ENCODE measurements at places on chromosomes 3 and 15.

- no peak for DNase-seq
These were observed 118.0 kb downstream of the SEC22A start for GRCh38 chr3:123319760-123320159.

DNA sequence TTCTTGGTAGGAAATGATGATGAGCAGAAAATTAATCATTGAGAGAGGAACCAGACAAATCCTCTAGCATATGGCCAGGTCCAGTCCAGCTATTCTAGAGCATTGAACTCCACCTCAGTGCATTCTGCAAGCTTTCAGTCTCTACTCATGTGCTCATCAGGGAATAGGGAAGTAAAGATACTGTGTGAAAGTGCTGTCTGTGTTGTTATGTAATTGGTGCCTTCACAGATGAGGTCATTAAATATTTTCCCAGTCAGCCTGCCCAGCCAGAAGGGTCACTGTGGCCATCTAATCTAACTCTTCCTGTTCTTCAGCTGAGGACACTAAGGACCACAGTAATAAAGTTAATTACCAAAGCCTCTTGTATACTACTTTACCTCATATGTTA is 28.2 kb downstream of the C3orf62 start:
- peak; percentile 57 for DNase-seq

DNA sequence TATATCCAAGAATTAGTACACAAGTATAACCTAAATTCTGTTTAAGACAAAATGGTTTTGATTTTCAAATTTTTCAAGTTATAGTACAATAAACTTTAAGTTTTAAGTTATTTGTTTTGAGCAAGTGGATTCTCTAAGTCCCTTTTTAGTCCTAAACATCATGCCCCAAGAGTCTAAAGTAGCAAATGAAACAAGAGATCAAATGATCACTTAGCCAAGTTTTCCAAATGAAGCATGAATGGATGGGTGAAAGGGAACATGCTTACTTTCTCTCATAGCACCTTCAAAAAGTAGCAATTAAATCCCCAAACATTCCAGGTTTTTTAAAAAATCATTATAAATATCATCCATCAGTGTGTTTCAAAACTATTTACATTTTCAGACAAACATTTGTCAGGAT is 19.5 kb downstream of the DLG1 start:
- DNase-seq, result no peak

DNA sequence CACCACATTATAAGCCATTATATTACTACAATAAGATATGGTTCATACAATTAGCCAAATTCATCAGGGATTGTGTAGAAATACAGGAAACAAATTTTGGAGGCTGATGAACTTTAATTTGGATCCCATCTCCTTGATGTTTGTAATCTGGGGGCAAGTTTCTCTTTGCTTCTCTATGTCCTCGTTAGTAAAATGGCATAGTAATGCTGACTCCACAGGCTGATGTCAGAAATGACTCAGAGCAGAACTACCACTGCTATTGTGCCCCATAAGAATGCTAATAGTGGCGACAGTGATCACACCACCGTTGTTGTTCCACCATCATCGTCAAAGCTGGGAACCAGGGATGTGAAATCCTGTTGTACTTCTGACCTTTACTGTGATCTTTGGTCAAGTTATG is 722.3 kb upstream of the LMCD1 start:
- DNase-seq, result peak; percentile 63

- DNase-seq, result no peak
These were observed 139.4 kb upstream of the TP63 start for GRCh38 chr3:189491831-189492230.

DNA sequence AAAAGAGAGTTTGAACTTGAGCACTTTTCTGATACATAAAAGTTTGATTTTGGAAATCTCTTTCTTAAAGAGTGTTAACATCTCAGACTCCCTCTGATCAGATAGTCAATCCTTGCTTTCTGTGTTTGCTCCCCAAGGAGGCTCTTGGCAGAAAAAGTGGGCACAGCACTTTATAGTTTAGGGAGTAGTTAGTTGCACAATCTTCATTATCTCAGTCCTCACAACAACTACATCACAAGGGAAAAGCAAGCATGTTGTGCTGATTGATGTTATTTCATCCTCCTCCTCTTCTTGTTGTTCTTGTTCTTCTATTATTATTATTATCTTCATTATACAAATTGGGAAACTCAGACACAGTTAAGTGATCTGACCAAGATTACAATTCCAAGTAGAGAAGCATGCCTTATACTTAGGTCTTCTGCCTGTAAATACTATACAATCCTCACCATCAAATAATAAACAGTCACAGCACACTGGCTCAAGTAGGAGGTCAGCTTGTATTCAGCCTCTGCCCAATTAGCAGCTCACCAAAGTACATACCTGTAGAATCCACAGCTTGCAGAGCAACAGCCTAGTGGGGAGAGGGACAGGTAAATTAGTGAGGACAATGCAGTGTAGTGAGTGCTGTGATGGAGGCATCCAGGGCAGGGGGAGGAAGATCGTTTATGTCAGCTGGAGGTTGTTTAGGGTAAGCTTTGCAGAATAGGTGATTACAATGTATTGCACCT is 304.1 kb upstream of the MME start:
- no peak for DNase-seq

DNA sequence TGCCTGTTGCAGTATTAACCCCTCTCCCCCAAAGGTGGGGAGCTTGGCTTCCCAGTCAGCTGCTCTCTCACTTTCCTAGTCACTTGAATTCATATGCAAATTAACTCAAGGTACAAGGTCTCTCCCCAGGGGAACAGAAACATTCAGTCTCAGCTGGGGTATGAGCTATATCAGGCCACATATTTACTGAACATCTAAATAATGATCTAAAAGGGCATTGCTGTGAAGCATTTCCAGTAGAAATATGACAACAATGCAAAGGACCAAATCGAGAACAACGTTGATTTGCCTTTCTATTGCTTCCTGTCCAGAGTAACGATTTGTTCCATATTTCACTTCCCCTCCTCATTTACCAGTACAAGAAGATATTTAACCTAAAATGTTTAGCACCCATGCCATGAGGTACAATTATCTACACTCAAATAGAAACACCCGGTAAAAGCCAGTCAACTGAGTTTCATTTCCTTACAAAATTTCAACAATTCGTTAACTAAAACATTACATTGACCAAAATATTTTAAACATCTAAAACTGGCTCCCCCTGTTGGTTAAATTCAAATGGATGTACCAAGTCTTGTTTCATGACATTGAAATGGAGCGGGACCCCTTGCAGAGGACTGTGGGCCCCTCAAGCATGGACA is 36.5 kb upstream of the KLHL6 start:
- peak; percentile 8 for DNase-seq

GRCh38 chr15:59997070-59997701 is 6.9 kb upstream of the FOXB1 start:
- DNase-seq, result no peak

GRCh38 chr3:134471521-134472193 is 14.1 kb downstream of the ANAPC13 start:
- peak; percentile 89 for DNase-seq

- DNase-seq, result no peak
These were observed 70.9 kb downstream of the IGF1R start for GRCh38 chr15:98719137-98719740.

DNA sequence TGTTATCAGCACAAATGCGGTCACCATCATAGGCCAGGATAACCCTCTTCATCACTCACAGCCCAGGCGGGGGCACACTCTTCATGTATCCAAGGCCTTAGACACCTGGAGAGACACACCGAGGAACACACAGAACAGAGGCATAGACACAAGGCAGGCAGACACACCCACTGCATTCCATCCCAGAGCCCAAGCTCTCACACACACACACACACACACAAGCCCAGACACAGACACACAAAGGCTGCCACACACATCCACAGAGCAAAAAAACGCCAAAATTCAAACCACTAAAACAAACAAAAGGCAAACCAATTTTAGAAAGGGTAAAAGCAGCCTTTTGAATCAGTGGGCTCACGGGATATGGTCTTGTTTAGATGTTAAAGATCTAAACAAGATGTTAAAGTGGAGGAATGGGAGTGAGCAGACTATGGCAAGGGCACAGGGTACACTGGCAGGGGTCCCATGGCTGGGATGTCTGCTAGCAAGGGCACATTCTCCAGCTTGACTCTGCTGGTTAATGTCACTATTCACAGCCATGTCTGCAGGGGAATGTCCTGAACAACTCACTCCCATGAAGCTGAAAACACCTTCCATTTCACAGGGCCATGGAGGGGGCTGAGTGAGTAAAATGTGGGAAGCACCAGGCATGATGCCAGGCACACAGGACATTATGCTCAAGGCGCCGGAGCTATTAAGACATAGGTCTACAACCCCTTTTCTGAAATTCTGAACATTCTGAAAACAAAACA is 14.9 kb upstream of the CRABP1 start:
- DNase-seq, result peak; percentile 26

- DNase-seq, result no peak
These were observed 270.7 kb upstream of the THRB start for GRCh38 chr3:24765399-24765798.

- no peak for DNase-seq
These were observed 598.1 kb upstream of the GOLIM4 start for GRCh38 chr3:168693870-168694269.

GRCh38 chr3:130915567-130916292 is 21.8 kb downstream of the ATP2C1 start:
- peak; percentile 26 for DNase-seq

DNA sequence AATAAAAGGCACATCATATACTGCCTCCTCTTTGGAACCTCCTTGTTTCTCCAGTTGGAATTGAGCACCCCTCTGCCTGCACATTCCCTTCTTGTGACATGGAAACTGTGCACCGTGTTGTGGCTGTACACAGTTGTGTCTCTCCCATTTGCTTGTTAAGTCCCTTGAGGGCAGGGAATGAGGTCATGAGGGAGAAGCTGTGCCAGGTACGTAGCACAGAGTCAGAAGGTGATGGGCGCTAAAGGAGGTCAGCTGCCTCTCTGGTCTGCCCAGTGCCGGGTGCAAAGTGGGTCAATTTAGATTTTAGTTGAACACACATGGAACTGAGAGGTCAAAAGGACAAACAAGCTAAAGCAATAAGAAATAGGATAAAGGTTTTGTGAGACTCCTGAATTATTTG is 124.4 kb downstream of the FAM43A start:
- DNase-seq, result no peak

GRCh38 chr3:106795553-106795952 is 581.7 kb upstream of the CCDC54 start:
- no peak for DNase-seq

- DNase-seq, result peak; percentile 10
These were observed 26.3 kb upstream of the MITF start for GRCh38 chr3:69712933-69713332.

GRCh38 chr15:68488966-68489365 is 57.0 kb upstream of the ITGA11 start:
- DNase-seq, result no peak

DNA sequence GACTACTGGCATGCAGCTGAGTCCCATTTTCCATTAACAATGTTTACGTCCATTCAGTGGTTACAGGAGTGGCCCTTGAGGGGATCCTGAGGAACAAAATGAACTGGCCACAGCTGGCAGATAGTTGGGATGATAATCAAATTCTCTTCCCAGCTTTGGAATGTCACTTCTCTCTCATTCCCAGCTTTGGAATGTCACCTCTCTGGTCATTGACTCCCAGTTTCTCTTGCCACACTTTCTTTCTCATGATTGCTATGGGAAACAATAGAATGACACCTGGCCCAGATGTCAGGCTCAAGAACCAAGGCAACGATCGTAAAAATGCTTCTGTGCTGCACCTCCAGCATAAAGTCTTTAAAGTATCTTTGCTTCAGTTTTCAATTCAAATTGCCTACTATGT is 34.0 kb downstream of the ATP13A4 start:
- no peak for DNase-seq

- DNase-seq, result no peak
These were observed 70.7 kb downstream of the C3orf70 start for GRCh38 chr3:185082149-185082548.

GRCh38 chr3:84586427-84586826 is 372.4 kb upstream of the CADM2 start:
- no peak for DNase-seq

DNA sequence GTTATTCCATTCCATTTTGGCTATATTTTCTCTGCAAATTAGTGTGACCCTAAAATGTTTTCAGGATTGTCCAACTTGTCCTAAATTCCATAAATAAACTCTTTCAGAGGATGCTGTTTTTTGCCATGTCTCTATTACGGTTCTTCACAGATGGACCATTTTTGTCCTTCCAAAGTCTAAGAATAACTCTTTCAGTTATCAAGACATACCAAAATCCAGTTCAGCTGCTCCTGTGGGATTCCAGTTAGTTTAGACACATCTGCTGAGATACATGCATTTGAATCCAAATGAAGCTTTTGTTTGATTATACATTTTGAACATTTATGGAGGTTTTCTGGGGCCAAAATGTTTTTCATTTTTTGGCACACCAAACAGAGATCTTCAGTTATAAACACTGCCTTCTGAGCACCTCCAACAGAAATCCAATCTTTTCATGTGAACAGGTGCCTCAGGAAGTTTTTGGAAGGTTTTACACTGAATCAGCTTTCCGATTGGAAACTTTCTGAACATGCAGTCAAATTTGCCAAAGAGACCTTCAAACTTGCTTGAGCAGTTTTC is 80.7 kb downstream of the TIGIT start:
- no peak for DNase-seq

GRCh38 chr3:183356920-183357319 is 71.5 kb downstream of the MCF2L2 start:
- DNase-seq, result no peak

DNA sequence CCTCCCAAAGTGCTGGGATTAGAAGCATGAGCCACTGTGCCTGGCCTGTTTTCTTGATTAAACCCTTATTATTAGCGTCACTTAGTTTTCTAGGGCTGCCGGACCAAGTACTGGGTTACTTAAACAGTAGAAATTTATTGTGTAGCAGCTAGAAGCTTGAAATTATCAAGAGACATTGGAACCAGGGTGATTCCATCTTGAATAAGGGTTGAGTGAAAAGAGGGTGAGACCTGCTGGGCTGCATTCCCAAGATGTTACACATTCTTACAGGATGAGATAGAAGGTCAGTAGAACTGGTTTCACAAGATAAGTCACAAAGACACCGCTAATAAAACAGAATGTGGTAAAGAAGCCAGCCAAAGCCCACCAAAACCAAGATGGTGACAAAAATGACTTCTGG is 18.6 kb upstream of the FSTL1 start:
- DNase-seq, result peak; percentile 95
